ENCODE measurements at places on chromosomes 7 and 10. TPM values are rescaled to one million over a fixed set of nuclear protein-coding genes. Genes with fewer than 3 reads are reported as not detected.

The OR2F2 gene
- not detected for total RNA-seq

The METTL27 gene
- 0.49 TPM for total RNA-seq

The UCN3 gene
- not detected for total RNA-seq

The GPR26 gene
- 4.2 TPM for total RNA-seq

The AKR1C8 gene
- total RNA-seq, result not detected

The MXI1 gene
- total RNA-seq, result 49.2 TPM

The GRK5 gene
- 11.6 TPM for total RNA-seq

The LRIT1 gene
- not detected for total RNA-seq

The IFRD1 gene
- total RNA-seq, result 50.2 TPM

All from temporal lobe (tissue), 4 donors.